ENCODE measurements at places on chromosomes 7 and 10.

DNA sequence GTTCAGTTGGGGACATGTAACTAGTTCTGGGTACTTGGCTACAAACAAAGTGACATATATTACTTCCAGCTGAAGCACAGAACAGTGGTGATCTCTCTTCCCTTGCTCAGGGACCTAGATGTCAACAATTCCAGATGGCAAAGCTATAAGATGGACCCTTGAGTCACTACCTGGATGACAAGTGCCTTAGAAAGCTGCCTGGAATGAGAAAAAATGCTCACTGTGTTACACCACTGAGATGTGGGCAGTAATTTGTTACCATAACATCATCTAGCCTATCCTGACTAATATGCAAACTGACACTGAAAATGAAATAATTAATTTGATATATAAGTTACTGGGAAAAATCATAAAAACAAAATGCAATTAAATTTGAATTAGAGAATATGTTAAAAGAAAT lies 16.4 kb upstream of the CTTNBP2 start:
- no peak for DNase-seq

DNA sequence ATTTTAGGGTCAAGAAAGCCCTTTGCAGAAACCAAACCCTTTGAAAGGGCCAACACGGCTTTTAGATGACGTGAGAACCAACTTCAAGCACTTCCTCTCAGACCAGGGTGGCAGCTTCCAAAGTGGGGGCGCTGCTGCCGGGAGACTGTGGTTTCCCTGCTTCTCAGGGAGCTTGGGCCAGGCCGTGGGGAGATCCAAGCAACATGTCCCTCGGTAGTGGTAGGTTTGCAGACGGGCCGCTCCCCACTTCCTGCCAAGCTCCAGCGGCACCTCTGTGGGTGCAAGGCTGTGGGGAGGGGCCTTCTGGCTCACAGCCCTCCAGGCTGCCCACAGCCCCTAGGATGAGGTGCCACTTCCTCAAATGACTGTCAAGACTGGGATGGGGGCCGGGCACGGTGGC lies 132.4 kb downstream of the FAM53B start:
- DNase-seq: no peak

GRCh38 chr7:114175125-114175524 lies 239.5 kb upstream of the FOXP2 start:
- DNase-seq: no peak

DNA sequence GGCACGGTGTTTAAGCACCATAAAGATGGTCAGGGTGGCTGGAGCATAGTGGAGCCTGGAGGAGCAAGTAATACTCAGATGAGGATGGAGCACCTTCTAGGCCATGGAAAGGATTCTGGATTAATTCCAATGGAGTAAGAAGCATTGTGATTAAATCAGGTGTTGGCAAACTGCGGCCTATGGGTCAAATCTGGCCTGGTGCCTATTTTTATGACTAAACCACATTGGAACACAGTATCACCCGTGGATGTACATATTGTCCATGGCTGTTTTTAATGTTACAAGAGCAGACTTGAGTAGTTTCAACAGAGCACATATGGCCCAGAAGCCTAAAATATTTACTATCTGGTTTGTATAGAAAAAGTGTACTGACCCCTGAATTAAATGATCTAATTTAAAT lies 49.9 kb upstream of the TMEM248 start:
- no peak for DNase-seq

GRCh38 chr7:157560710-157561522 lies 224.1 kb downstream of the DNAJB6 start:
- DNase-seq: no peak

GRCh38 chr10:78964952-78965633 lies 103.7 kb upstream of the ZMIZ1 start:
- DNase-seq: peak; percentile 75

DNA sequence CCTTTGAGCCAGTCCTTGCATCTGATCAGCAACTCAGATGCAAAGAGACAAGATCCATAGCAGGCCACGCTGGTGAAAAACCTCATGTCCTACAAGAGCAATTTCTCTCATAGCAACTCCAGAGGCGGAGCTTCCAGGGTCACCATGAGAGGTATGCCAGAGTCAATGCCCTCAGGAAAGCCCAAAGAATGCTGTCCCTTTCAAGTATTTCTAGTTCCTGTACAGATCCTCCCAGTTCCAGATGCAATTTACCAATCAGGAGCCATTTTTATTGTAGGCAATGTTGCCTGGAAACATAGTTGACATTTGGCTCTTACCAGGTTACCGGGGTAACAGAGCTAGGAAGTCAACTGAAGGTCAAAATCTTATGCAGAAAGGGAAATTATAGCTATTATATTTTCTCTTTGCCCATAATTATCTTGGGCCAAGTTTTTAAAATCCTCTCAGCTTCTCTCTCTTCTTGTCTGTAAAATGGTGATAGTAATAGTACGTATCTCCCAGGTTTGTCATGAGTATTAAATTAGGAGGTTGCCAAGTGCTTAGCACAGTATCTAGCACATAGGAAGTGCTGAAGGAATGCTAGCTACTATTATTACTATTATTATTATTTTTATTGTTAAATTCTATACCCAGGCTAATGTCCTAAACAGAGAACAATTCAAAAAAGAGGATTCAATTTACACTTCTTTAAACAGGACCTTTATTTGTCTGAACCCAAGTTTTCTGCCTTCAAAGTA lies 46.3 kb upstream of the TM9SF3 start:
- DNase-seq: peak; percentile 46

DNA sequence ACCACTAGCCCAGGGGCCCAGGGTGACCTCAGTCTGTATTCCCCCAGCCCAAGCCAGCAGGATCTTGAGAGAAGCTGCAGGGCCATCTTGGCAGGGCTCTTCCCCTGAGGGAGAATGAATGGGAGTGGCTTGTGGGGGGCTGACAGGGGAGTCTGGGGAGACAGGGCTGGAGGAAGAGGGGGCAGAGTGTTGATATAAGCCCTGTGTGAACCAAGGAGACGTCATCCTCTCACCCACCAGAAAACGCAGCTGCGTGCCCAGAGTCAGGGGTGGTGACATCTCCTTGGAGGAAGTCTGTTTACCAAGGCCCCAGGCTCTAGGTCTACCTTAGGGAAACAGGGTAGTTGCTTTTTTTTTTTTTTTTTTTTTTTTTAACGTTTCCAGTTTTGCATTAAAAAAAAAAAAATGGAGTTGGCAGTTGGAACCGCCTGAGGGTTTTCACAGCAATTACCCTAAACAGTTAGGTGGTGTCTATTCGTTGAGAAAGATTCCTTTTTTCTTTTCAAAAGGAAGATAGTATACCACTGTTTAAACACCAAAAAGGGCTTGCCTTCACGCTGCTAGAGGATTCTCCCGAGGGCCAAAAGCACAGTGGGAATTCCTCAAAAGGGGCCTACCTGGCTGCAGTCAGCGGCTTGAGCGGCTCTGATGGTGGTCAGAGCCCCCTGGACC lies 113.8 kb downstream of the PRPF18 start:
- DNase-seq: no peak

- no peak for DNase-seq
These were observed 1.1 kb downstream of the REEP3 start for GRCh38 chr10:63522277-63522687.

- peak; percentile 50 for DNase-seq
These were observed 131.1 kb upstream of the CDK1 start for GRCh38 chr10:60646966-60647796.

- no peak for DNase-seq
These were observed 91.9 kb upstream of the NPY start for GRCh38 chr7:24192053-24192452.

GRCh38 chr10:18421726-18422293 lies 229.6 kb downstream of the NSUN6 start:
- DNase-seq: no peak

DNA sequence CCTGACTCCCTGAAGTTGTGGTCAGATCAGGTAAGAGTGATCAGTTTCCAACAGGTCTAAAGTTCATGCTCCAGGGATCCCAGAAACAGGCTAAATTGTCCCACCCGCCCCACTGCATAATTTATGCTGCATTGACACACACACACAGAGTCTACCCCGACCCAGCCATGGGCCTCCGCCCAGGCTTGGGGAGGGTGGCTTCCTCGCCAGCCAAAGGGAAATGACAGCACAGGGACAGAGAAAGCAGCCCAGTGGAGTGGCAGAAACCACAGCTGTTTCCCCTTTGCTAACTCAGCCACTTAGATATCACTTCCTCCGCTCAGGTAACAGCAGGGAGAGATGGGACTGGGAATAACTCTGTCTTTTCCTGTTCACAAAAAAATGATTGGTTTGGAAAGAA lies 9.4 kb downstream of the SH3PXD2A start:
- no peak for DNase-seq

- DNase-seq: no peak
These were observed 251.4 kb downstream of the MAD1L1 start for GRCh38 chr7:1981201-1981877.

DNA sequence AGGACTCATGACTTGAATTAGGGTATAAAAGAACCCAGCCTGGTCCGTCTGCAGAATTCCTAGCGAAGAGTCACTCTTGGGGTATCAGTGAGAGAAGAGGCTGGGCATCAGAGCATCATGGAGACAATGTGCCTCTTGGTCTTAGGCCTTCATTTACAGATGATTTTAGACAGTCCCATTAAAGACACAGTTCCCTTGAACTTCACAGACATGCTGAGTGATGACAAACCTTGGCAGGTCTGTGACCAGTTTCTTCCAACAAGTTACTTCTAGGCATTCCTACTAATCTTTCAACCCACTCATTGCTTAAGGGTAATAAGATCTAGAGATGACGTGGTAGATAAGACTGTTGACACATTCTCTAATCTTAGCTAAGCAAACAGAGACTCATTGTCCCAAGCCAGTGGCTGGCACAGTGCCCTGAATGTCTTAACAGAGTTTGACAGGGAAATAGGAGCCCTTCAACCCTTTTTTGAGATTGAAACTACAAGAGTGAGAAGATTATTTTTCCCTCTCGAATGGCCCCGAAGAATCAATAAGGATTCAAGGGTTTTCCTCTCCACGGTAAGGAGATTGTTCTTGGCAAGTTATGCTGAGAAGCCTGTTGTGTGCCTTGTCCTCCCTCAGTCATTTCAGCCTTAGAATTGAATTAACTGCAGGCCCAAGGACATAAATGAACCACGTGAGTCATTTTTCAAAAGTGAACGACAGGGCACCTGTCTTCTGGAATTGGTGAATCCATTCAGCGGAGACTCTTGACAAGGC lies 281.1 kb downstream of the CCDC3 start:
- DNase-seq: peak; percentile 99

DNA sequence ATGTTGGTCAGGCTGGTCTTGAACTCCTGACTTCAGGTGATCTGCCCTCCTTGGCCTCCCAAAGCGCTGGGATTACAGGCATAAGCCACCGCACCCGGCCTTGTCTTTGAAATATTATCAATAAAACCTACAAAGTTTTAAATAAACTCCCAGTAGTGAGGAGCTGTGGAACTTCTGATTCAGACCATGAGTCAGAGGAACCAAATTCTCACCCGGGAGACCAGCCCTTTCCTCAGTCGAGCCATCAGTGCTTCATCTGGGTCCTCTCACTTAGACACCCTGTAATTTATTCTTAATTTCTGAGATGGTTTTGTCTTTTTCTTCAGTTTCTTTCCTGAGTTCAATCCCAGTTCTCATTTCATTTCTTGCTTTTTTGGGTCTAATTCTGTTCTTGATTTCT lies 68.6 kb downstream of the DYNC2I1 start:
- no peak for DNase-seq

DNA sequence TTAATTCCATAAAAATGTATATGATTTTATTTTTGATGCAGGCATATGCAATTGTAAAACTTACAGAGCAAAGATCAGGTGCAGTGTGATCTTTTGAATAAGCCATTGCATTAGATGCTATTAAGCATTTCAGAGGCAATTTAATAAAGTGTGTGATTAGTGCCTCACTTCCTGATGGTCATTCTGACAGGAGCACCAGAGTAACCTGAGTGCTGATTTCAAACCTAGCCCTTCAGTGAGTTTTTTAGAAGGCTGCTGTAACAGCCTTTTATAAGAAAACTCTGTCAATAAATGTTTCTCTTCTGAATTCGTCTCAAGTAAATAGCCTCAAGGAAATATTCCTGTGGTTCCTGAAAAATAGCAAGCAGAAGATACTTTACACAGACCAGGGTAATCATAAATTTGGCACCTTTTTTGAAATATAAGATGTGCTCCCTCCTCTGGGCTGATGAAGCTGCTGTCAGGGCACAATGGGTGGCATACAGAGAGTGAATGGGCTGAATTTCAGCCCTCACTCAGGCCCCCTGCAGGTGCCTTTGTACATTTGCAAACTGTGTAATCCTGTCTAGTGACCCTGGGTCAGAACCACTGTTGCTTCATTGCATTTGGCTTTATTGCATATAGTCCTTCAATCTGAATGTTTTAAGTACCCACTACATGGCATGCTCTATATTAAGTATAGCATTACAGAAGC lies 193.7 kb upstream of the CSTF2T start:
- no peak for DNase-seq

DNA sequence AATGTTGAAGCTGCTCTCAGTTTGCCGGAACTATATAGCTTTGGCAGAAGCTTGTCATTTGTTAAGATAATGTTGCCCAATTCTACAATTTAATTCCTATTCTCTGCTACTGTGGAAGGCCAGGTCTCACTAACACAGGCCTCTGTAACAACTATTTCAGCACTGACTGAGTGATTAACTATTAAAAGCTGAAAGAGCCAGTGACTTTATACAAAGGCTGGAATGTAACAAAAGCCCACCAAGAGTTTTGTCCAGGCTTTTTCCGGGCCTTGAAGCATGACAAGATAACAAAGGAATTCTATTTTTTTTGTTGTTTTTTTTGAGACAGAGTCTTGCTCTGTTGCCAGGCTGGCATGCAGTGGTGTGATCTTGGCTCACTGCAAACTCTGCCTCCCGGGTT lies 795.6 kb downstream of the PHTF2 start:
- no peak for DNase-seq

- DNase-seq: no peak
These were observed 146.4 kb downstream of the ACTR3B start for GRCh38 chr7:152905949-152906348.

DNA sequence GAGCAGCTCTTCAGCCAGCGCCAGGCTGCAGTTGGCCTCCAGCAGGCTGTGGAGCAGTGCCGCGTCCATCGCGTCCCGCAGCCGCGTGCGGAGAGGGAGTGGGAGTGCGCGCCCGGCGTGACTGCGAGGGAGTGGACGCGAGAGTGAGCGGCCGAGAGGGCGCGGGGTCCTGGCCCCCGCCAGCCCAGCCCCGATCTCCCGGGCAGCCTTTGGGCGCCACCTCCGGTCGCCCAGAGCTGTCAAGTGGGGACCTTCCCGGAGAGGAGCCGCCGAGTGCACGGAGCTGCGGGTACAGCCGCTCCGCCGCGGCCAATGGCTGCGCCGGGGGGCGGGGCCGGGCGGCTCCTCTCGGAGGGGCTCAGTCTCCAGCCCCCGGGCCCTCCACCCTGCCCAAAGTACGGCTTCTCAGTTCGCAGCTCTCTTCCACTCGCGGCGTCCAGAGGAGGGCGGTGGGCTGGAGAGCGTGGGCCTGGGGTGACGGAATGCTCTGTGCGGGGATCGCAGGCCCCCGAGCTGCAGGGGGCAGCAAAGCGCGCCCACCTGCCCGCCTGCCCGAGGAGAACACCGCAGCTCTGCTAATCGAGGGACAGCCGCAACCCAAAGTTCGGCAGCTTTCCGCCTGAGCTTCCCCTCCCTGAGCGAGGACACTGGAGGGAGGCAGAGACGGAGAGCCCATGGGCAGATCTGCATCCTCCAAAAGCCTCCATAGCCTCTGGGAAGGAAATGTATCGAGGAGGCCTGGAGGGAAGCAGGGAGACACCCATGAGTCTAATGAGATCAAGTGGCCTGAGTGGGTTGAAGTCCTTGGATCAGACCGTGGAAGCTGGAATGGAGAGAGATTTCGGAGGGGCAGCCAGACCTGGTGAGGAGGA lies at the start of gene CRHR2:
Gene CRHR2 (minus strand): TSS at position 245 of the 872 bp plus-strand sequence. CDS start 176 bp downstream, at position 69.
- no peak for DNase-seq
